WERI-Rb-1 (cell line): ENCODE measurements at places on chromosomes 12 and 14.

GRCh38 chr12:75457191-75457590 is 23.4 kb upstream of the GLIPR1 start:
- no peak for DNase-seq

DNA sequence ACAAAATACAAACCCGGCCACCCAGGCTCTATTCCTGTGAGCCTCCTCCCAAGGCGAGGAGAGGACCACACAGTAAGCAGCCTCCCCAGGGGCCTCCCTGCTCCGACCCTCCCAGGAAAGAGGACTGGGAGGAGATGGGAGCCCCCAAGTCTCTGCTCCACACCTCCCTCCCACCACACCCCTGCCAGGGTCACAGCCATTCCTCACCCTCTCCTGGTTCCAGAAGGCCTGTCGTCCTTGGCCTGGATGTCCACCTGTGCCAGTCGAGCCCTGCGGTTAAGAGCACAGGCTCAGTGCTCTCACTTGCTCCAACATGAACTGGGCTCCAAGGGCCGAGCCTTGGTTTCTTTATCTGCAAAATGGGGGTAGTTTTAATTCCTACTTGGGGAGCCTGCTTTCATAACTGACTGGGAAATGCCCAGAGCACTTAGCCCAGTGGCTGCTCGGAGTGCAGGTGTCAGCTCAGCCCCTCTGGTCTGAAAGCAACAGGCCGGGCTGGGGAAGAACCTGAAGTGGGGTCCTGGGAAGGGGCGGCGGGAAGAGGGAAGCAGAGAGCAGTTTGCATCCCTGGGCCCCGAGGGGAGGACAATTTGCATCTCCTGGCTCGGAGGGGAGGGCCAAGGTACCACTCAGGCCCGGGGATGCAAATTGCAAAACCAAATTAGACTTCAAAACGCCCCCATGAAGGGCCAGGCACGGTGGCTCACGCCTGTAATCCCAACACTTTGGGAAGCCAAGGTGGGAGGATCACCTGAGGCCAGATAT is 23.6 kb downstream of the TCHP start:
- no peak for DNase-seq

DNA sequence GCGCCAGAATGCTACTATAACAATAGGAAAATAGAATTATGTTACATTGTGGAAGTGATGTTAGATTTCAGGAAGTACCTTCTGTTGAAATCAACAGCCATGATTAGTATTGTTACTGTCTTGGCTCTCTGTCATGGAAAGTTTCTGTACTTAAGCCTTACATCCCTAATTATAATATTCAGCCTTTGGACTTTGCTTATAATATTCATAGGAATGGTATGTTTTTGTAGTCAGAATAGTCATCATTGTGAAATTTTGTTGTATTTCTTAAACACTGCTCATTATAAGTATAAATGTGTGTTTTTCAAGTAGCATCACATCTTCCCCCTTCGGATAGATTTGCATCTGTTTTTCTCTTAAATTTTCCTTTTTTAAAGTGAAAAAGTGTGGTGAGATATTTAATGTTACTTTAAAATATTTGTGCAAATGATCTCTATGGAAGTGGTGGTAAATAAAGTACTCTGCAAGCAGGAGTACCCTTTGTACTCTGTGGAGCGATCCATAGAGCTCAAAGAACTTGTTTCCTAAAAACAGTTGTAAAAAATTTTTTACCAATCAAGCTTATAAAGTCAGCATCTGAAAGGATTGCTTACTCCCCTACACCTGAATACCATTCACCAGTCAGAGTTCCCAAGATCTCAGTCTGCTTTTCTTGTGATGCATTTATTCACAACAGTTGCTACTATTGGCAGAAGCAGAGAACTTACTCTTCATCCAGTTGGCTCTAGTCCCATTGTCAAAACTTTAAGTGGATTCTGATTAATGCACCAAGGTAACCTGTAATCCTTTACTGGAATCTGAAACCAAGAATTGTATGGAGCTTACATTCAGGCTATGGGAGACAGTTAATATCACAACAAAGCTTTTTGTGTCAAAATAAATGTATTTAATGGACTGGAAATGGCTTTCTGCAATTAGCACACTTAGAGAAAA is 87.8 kb downstream of the RIC8B start:
- no peak for DNase-seq

DNA sequence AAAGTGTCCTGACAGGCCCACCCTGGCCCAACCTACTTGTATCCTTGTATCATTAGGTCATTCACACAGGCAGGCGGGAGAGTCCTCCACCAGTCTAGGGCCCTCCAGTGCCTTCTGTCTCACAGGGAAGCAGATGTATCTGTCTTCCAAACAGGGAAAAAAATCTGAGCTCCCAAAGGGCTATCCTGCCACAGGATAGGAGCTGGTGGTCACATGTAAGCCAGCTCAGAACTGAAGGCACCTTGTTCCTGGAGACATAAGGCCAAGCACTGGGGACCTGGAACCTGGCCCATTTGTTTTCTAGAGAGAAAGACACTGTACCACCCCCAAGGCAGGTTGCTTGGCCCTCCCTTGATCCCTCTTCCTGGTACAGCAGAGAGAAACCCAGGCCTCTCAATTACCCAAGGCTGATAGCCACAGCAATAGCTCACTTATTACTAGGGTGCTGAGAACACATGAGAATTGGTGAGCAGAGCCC is 19.4 kb upstream of the PLEKHH1 start:
- no peak for DNase-seq
